CD4-positive, alpha-beta T cell treated with Interleukin-10 for 1 hour (primary cell): ENCODE measurements at places on chromosomes 11 and 22.

- no peak for DNase-seq
These were observed 28.8 kb downstream of the YAP1 start for GRCh38 chr11:102139081-102139498.

GRCh38 chr11:86818462-86819192 lies 18.3 kb downstream of the PRSS23 start:
- peak; percentile 58 for DNase-seq

- peak; percentile 75 for DNase-seq
These were observed at the start of gene ADM2 for GRCh38 chr22:50481440-50482106. TSS of gene ADM2 (plus strand) at chr22:50481543. CDS start at chr22:50481848, 305 bp downstream.

- no peak for DNase-seq
These were observed 546.2 kb upstream of the B3GAT1 start for GRCh38 chr11:134958336-134958640.

DNA sequence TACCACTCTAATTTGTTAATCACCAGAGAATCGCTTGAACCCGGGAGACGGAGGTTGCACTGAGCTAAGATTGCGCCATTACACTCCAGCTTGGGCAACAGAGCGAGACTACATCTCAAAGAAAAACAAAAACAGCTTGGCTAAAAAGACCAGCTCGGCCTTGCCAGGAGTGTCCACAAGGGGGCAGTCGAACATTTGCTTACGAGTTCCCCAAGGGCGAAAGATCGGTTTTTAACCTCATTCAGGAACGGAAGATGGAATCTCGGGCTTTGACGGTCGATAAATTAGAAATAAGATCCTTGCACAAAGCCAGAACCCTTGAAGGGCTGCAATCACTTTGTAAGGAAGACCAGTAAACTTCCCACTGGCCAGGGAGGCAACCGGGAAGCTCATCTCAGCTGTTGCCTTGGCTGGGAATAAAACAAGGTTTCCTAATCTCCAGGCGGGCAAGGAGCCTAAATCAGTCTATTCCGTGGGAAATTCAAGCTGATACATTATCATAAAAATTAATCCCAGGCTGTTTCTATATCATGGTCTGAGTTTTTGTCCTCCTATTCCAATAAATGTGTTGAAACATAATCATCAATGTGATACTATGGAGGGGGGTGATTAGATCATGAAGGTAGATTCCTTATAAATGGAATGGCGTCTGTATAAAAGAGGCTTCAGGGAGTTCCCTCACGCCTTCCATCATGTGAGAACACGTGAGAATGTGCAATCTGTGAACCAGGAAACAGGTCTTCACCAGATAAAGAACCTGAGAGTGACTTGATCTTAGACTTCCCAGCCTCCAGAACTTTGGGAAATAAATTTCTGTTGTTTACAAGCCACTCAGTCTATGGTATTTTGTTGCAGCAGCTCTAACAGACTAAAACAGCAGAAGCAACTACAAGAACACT lies 14.9 kb upstream of the SLC29A2 start:
- DNase-seq = peak; percentile 84

- DNase-seq = no peak
These were observed 3.8 kb upstream of the CCDC86 start for GRCh38 chr11:60838132-60838531.

DNA sequence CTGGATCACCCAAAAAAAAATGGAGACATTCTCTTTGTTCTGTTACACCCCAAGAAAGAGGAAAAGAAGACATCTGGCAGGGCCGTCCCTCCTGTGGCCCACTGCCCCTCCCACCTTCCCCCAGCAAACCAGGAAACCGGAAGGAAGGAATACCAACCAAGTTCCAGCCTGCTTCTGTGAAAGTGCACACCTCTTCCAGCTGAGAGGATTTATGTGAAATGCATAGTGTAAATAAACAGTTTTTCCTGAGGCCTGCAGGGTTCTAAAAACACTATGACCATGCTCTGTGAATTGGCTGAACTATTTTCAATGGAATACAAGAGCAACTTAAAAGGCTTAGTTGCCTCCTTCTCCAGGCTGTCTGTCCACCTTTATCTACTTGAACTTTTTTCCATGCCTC lies 50.0 kb upstream of the CHST1 start:
- DNase-seq = no peak

- DNase-seq = no peak
These were observed 7.9 kb upstream of the SYT7 start for GRCh38 chr11:61588728-61589191.

DNA sequence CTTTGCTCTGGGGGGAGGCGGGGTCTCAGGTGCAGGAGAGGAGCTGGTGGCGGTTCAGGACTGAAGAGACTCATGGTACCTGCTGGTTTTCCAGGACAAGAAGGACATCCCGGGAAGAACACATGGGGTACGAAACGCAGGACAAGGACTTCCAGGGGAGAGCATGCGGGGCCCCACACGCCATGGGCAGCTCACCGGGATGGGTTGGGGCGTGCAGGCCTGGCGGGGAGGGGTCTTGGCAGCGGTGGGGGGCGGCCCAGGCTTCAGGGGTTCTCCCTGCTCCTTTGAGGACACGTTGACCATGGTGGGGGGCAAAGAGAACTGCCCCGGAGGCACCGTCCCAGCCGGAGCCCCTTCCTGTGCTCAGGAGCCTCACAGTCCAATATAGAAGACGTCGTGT lies 673.2 kb downstream of the BRD1 start:
- no peak for DNase-seq

GRCh38 chr11:119356349-119357031 lies 10.0 kb upstream of the MFRP start:
- DNase-seq = peak; percentile 76

DNA sequence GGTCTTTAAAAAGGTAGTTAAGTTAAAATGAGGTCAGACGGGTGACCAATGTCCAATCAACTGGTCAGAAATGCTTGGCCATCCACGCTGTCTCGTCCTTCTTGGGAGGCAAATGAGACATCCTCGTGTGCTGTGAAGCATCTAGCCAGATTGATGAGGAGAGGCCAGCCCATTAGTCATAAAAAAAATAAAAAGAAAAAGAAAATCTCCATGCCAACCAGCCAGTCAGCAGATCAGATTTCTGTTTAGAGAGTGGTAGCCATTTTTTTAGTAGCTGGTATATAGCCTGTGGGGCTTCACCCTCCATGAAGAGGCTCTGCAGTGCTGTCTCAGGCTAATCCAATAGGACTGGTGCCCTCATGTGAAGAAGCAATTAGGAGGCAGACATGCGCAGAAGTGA lies 343.1 kb upstream of the SYN3 start:
- DNase-seq = no peak

DNA sequence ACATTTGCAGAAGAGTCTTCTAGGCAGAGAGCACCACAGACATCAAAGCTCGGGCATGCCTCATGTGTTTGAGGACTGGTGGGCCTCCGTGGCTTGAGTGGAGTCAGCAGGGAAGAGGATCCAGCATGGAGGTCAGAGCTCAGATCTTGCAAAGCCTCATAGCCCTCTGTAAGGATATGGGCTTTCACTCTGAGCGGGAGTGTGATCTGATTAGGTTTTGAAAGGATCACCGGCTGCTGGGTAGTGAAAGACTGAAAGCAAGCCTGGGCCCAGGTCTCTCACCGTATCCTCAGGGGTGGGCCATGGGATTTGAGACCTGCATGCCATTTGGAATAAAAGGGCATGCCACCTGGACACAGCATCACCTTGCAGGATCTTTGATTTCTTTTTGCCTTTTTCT lies 112.7 kb downstream of the TEAD1 start:
- no peak for DNase-seq

DNA sequence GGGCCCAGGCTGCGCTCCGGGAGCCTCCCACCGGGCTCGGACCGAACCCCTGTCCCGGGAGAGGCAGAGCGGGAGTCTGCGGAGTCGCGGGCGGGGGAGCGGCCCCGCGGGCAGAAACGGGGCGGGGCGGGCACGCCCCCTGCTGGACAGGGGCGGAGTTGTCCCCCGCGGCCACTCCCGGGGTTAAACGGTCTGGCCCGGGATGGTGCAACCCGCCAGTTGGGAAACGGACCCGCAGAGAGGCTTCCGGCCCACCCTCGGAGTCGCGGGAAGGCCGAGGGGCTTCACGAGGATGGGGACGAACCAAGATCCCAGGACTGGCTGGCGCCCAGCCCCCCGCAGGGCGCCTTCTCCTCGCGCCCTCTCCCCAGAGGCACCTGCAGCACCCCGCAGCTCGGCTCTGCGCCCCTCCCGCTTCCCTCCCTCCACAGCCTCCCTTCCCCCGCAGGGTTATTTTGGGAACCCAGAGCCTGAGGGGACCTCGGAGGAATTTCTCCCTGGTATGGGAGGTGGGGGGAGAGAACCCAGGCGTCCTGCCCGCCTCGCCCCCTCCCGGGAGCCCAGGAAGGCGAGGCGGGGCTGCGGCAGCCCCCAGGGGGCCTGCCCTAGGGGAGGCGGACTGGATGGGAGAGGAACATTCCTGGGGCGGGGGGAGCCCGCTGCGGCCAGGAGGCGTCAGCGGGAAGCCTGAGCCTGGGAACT lies 902 bp downstream of the RASGRP2 start:
- peak; percentile 78 for DNase-seq

DNA sequence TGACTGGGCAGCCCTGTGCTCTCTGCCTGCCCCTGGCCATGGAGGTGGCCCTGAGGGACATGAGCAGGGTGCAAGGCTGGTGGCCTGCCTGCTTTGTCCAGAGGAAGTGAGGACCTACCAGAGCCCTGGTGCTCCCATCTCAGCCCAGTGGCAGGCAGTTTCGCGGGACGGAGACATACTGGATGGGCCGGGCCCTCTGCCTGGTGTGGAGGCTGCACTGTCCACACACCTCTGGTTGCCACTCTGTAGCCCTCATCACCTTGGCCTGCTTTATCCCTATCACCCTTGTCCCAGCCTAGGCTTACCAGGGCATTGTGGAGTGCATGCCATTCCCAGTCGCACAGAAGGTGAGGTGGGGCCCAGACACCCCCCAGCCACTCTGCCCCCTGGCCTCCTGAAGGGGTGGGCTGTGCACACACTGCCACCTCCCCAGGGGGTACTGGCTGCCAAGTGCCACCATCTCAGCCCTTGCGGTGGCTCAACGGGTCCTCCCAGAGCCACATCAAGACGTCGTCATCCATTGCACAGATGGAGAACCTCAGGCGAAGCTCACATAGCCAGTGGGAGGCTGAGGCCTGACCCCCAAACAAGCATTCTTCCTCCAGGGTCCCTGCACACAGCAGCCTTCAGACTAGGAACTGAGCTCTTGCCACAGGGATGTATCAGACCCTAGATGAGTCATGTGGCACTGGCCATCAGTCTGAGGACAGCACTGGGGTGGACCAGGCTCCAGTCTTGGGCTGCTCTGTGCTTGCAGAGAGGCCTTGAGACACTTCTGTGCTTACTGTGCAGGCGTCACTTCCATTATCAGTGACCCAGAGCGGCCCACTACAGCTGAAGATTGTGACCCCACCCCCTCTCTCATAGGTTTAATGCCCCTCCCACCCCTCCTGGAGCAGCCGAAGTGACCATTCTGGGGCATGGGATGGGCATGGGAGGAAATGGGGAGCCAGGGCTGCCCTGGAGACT lies 176.1 kb downstream of the IGLL1 start:
- no peak for DNase-seq

- no peak for DNase-seq
These were observed 37.9 kb downstream of the PIK3C2A start for GRCh38 chr11:17169876-17170275.

DNA sequence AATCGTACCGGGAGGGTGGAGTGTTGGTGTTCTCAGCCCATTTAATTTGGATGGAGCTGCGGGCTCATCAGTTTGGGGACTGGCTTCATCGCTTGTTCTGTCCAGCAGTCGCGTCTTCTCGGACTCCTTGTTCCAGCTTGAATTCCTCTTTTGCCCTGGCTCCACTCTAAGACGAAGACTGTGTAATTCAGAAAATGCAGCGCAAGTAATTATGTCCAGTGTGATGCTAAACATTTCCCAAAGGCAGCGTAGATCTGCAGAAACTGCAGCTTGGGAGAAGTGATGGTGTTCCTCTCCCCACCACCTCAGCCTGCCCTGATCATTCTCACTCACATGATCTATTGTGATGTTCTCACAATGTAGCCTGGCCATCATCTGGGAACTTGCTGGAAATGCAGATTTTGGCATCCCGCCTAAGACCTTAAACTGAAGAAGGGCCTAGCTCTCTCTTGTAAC lies 666 bp downstream of the SLC25A18 start:
- no peak for DNase-seq

- DNase-seq = no peak
These were observed 1391.9 kb downstream of the TBC1D22A start for GRCh38 chr22:48154169-48154942.

GRCh38 chr11:45538939-45539338 lies 126.5 kb downstream of the CHST1 start:
- no peak for DNase-seq

- DNase-seq = no peak
These were observed 91.4 kb upstream of the BIRC3 start for GRCh38 chr11:102225689-102226568.

GRCh38 chr22:50059881-50060262 lies 1.8 kb upstream of the TTLL8 start:
- no peak for DNase-seq
